ENCODE measurements at places on chromosomes 13 and 19.
A peak's percentile ranks its signal among the peaks of the same experiment; 100 is the strongest.

DNA sequence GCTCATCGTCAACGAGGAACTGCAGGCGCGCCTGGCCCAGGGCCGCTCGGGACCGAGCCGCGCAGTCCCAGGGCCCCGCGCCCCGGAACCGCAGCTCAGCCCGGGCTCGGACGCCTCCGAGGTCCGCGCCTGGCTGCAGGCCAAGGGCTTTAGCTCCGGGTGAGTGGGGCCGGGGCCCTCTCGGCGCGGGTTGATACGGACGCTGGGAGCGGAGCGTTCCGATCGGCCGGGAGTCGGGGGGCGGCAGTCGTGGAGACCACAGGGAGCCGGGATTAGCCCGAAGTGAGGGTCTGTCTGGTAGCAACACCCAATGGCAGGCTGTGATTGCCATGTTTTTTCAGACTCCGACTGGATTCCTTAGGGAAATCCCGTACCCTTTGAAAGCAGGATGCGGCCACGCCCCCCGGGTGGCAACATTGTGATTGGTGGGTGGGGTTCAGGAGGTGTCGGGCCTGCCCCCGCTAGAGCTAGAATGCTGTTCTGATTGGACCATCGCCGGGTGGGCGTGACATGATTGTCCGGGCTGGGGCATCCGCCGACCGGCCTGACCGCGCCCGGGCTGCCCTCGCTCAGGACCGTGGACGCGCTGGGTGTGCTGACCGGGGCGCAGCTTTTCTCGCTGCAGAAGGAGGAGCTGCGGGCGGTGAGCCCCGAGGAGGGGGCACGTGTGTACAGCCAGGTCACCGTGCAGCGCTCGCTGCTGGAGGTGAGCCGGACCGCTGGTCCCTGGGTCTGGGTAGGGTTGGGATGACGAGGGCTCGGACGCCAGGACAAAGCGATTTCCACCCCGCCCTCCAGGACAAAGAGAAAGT lies 11.3 kb downstream of the EPS8L1 start:
- DNase-seq, result no peak

GRCh38 chr19:51786646-51787494 lies 8.1 kb upstream of the FPR3 start:
- DNase-seq, result no peak

- DNase-seq, result peak; percentile 58
Measured at GRCh38 chr19:13163609-13164342, 13.6 kb downstream of the IER2 start.

- no peak for DNase-seq
Measured at GRCh38 chr13:46899801-46900200, 2.9 kb upstream of the HTR2A start.

- peak; percentile 75 for DNase-seq
Measured at GRCh38 chr13:28324181-28324789, 170.6 kb downstream of the FLT1 start.

DNA sequence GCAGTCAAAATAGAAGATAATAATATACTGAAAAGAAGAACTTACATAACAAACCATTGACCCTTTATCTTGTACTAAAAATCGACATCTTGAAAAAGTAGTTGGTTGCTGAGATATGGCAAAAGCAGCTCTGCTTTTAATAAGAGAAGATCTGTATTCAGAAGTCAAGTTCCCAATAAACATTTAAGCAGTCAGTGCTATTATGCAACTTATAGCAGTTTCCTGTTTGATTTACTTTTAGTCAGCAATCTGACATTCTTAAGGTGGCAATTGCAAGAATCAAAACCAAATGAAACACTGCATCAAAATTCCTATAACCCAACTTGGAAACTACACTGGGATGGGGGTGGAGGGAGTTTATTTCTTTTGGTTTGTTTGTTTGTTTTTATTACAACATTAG lies 165.5 kb downstream of the TBC1D4 start:
- DNase-seq, result no peak

DNA sequence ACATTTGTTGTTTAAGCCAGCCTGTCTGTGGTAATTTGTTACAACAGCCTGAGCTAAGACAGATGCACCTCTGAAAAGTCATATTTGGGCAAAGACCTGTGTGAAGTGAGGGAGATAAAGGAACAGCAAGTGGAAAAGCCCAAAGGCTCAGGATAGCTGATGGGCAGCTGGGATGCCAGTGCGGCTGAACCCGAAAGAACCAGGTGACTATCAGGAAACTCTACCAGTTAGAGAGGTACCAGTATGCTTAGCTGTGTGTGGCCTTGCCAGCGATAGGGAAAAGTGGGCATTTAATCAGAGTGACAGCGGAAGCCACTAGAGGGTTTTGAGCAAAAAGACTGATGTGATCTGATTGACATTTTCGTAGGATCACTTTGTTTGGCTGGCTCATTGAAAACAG lies 764.8 kb upstream of the GPC6 start:
- no peak for DNase-seq

Data from DND-41 (cell line).